Osteoblast (primary cell): ENCODE measurements at places on chromosomes 5 and 9. TPM values are rescaled to one million over a fixed set of nuclear protein-coding genes. Genes with fewer than 3 reads are reported as not detected.

GRCh38 chr9:96150324-96151227 lies 151.4 kb downstream of the HSD17B3 start:
- H3K4me1 ChIP-seq = no peaks in the 10 kb centered on the region
- H3K36me3 ChIP-seq = no peaks in the 10 kb centered on the region
- no peak overlapping the region for H3K4me3 ChIP-seq
- peak; percentile 68 for DNase-seq

GRCh38 chr5:170423692-170424091 lies 34.5 kb upstream of the KCNMB1 start:
- peaks cover 32% of the 10 kb centered on the region for H3K27me3 ChIP-seq
- H3K4me3 ChIP-seq = no peak overlapping the region
- H3K27ac ChIP-seq = no peak overlapping the region
- no peaks in the 10 kb centered on the region for H3K4me1 ChIP-seq
- DNase-seq = no peak
- no peaks in the 10 kb centered on the region for H3K36me3 ChIP-seq

Gene ARAP3
- 2.1 and 2.2 TPM in 2 replicates for total RNA-seq

DNA sequence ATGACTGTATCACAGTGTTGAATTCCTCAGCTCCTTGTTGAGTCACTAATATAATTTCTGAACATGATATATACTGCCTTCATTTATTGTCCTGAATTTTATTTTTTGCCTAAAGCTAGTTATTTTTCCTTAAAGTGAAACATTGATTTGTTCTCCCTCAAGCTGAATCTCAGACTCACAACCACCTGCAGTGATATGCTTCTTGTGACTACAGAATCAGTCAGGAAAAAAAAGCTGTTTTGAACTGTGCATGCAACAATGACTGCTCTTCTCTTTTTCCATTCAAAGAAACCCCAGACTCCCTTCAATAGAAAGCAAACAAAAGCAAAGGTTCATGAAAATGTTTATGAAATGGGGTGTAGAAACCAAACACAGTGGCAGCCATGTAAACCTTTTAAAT lies 470.2 kb upstream of the CHD1 start:
- no peaks in the 10 kb centered on the region for H3K4me1 ChIP-seq
- H3K4me3 ChIP-seq = no peak overlapping the region
- no peaks in the 10 kb centered on the region for H3K36me3 ChIP-seq
- H3K27ac ChIP-seq = no peak overlapping the region
- no peaks in the 10 kb centered on the region for H3K27me3 ChIP-seq

Gene PRLR
- under 0.01 TPM in 1 of 2 replicates, not detected in the other for total RNA-seq

Gene GRK6
- total RNA-seq = 18.3 and 19.2 TPM in 2 replicates

Gene PARP8
- total RNA-seq = 22.1 and 30.8 TPM in 2 replicates

Gene ANKS6
- total RNA-seq = 21.7 and 25.6 TPM in 2 replicates

GRCh38 chr9:124513376-124513994 lies 6.3 kb upstream of the NR5A1 start:
- H3K27me3 ChIP-seq = peaks cover 24% of the 10 kb centered on the region
- no peak overlapping the region for H3K4me3 ChIP-seq
- no peak for DNase-seq

Gene STX17
- total RNA-seq = 32.2 and 40.1 TPM in 2 replicates

DNA sequence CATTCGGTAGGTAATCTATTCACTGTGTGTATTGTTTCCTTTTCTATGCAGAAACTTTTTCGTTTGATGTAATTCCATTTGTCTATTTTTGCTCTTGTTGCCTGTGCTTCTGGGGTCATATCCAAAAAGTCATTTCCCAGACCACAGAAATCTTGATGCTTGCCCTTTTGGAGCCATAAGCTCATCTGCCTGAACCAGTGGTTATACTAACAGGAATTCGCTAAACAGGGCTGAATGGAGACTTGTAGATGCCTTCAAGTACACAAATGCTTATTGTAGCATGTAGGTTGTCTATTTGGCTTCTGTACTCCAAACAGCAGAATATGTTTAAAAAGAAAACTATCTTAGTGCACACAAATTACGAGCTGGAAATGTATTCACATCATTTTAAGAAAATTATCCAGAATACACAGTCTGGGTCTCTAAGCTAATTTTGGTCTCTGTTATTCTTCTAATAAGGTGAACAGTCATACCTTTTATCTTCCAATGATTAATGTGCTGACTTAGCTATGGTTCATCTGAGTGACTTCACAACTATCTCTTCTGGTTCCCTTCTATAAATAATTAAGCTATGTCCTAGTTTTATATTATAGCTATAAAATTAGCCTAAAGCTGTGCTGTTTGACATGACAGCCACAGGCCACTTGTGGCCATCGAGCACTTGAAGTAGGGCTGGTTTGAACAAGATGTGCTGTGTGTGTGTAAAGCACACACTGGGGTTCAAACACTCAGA lies 87.6 kb downstream of the DAPK1 start:
- DNase-seq = no peak
- H3K36me3 ChIP-seq = no peaks in the 10 kb centered on the region
- H3K4me3 ChIP-seq = no peak overlapping the region
- H3K27me3 ChIP-seq = no peaks in the 10 kb centered on the region

DNA sequence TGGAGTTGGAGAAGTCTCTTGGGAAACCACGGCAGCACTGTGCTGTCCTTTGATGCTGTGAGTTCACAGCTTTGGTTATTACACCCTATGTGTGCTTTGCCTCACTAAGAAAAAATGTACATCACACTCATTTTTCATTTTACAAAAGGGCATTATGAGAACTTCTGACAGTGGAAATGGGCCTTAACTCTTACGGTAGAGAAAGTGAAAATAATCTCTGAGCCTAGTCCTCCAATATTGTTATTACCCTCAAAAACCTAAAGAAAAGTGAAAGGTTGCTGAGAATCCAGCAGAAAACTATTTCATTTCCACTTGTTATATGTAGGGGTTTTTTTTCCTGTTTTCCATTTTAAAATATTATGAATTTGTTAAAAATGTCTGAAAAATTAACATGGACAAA lies 8.2 kb upstream of the OR13D1 start:
- DNase-seq = no peak
- no peaks in the 10 kb centered on the region for H3K4me1 ChIP-seq
- H3K27me3 ChIP-seq = no peaks in the 10 kb centered on the region
- no peak overlapping the region for H3K4me3 ChIP-seq
- no peak overlapping the region for H3K27ac ChIP-seq

GRCh38 chr9:136265561-136266355 lies 20.1 kb upstream of the QSOX2 start:
- peaks cover 10% of the 10 kb centered on the region for H3K27me3 ChIP-seq
- no peak for DNase-seq
- no peaks in the 10 kb centered on the region for H3K36me3 ChIP-seq
- no peaks in the 10 kb centered on the region for H3K4me1 ChIP-seq

DNA sequence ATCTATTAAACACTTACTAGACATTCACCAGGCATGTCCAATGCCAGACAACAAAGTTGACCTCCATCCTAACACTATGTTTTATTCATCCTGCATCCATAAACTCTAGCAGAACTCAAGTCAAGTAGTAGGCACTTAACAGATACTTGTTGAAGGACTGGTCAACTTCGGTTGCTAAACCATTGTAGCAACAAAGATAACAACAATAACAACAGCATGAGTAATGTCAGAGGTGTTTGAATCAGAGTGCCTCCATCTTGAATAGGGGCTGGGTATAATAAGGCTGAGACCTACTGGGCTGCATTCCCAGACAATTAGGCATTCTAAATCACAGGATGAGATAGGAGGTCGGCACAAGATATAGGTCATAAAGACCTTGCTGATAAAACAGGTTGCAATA lies 180.5 kb upstream of the ZNF462 start:
- H3K27ac ChIP-seq = no peak overlapping the region
- no peaks in the 10 kb centered on the region for H3K36me3 ChIP-seq
- H3K4me1 ChIP-seq = no peaks in the 10 kb centered on the region
- no peak for DNase-seq
- no peak overlapping the region for H3K4me3 ChIP-seq

DNA sequence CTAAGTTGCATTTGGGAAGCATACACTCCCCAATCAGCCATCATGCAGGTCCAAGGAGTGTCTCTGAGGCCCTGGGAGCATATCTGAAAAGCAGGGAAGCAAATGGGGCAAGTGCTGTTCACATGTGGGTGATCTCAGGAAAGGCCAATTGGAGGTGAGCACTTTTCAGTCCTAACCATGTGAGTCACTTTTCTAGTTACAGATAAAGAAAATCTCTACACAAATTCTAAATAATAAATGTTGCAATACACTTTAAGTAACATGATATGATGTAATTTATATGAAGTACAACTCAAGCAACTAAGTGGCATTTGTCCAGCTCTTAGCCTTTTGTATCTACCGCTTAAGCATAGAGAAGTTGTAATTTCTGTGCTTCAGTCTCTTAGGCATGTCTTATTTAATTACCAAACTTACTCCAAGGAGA lies 18.4 kb downstream of the ADAMTS16 start:
- H3K4me1 ChIP-seq = no peaks in the 10 kb centered on the region
- H3K4me3 ChIP-seq = no peak overlapping the region
- H3K27ac ChIP-seq = no peak overlapping the region
- H3K36me3 ChIP-seq = no peaks in the 10 kb centered on the region
- no peaks in the 10 kb centered on the region for H3K27me3 ChIP-seq
- DNase-seq = no peak

Gene WDR38
- total RNA-seq = not detected in 2 replicates

GRCh38 chr5:10632110-10632761 lies 68.4 kb downstream of the ANKRD33B start:
- H3K27me3 ChIP-seq = no peaks in the 10 kb centered on the region
- no peaks in the 10 kb centered on the region for H3K36me3 ChIP-seq
- peaks cover 18% of the 10 kb centered on the region for H3K4me1 ChIP-seq
- no peak overlapping the region for H3K27ac ChIP-seq
- no peak for DNase-seq
- no peak overlapping the region for H3K4me3 ChIP-seq

Gene MCTP1
- 5.8 and 6.8 TPM in 2 replicates for total RNA-seq

- DNase-seq = no peak
- no peak overlapping the region for H3K4me3 ChIP-seq
- H3K27me3 ChIP-seq = no peaks in the 10 kb centered on the region
Measured at GRCh38 chr5:167205881-167206280, 1085.6 kb upstream of the WWC1 start.

GRCh38 chr9:89384783-89385182 lies 66.5 kb downstream of the SECISBP2 start:
- no peak overlapping the region for H3K4me3 ChIP-seq
- peak; percentile 44 for DNase-seq
- no peak overlapping the region for H3K27ac ChIP-seq
- no peaks in the 10 kb centered on the region for H3K4me1 ChIP-seq
- no peaks in the 10 kb centered on the region for H3K27me3 ChIP-seq
- H3K36me3 ChIP-seq = no peaks in the 10 kb centered on the region

- H3K36me3 ChIP-seq = no peaks in the 10 kb centered on the region
- H3K4me1 ChIP-seq = no peaks in the 10 kb centered on the region
- no peak for DNase-seq
- H3K27ac ChIP-seq = no peak overlapping the region
- no peaks in the 10 kb centered on the region for H3K27me3 ChIP-seq
Measured at GRCh38 chr9:69273161-69273560, 51.9 kb upstream of the ENTREP1 start.

DNA sequence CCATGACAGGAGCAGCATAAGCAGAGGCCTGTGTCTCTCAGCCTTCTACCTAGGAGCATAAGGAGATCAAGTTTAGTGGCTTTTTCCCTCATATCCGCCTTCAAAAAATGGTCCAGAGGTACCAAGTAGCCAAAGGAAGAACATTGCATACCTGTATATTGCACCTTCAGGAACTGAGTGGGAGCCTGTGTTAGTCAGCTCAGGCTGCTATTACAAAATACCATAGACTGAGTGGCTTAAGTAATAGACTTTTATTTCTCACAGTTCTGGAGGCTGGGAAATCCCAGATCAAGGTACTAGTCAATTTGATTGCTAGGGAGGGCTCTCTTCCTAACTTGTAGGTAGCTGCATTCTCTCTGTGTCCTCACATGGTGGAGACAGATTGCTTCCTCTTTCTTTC lies 597.4 kb upstream of the PTGER4 start:
- no peak overlapping the region for H3K27ac ChIP-seq
- H3K36me3 ChIP-seq = no peaks in the 10 kb centered on the region
- no peaks in the 10 kb centered on the region for H3K27me3 ChIP-seq
- peak; percentile 31 for DNase-seq
- no peak overlapping the region for H3K4me3 ChIP-seq

DNA sequence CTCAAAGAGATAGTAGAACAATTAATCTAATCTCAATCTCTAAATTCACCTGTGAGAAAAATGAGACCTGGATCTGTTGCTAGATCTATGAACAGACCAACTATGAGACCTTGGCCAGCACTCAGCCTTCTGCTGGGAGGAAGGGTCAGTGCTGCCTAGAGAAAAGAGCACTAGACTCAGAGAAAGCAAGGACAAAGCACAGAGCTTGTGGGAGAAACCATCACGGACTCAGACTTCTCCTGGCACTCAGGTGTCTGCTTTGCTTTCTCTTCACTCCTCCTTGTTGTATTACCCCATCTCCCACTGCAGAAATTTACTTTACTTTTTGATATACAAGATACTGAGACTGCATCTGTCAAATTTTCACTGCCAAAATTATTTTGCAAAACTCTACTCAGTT lies 890.0 kb upstream of the NUDT12 start:
- no peak overlapping the region for H3K4me3 ChIP-seq
- DNase-seq = no peak
- no peaks in the 10 kb centered on the region for H3K4me1 ChIP-seq

DNA sequence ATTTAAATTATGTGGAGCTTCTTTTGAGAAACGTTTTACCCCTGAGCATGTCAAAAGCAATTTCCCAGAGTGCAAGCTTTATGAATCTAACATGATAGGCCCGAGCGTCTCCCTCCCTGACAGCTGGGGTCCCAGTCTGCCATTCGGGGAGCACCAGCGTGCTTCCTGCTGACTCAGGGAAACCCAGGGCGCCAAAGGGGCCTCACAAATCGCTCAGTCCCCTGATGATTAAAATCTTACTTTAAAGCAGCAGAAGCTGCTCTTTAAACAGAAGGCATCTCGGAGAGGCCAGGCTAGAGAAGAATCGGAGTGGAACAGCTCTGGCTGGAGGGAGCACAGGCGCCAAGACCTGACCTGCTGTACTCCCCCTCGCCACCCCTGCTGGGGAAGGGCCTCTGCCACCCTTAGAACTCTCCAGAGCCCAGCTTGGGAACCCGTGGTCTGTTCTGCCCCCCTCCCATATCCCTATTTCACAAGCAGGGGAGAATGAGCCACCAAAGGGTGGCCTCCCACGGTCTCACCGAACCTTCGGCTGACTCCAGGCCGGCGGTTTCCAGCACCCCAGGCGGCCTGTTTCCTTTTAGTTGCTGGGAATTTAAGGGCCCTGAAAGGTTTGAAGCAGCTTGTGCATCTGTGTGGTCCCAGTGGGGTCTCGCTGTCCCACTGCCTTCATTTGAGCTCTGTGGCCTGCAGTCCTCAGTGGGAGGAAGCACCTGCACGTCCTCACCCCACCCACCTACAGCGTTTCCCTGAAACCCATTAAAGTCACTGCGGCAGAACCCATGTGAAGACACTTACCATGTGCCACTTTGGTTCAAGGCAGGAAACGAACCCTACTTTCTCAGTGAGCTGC lies 147.6 kb downstream of the COL23A1 start:
- H3K4me3 ChIP-seq = no peak overlapping the region
- no peaks in the 10 kb centered on the region for H3K27me3 ChIP-seq
- no peaks in the 10 kb centered on the region for H3K4me1 ChIP-seq

DNA sequence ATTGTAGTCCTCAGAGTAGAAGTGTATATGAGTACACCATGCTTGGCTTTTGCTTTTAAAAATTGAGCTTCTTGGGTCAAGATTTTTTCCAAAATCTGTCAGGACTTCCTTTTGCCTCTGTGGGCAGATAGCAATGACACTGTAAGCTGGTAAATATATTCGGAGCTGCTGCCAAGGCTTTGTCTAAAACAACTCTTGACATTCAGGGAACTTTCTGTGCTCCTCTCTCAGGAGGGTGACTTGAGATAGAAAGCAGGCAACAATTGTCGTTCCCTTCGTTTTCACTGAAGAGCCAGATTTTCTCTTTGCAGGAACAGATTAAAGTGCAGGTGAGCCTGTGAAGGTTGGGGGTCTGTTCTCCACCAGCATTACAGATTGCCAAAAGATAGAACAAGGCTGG lies 230.5 kb downstream of the MAST4 start:
- H3K27me3 ChIP-seq = peaks cover 26% of the 10 kb centered on the region
- no peak overlapping the region for H3K27ac ChIP-seq
- no peaks in the 10 kb centered on the region for H3K36me3 ChIP-seq
- no peak overlapping the region for H3K4me3 ChIP-seq
